ENCODE measurements at places on chromosomes 2 and 18.

DNA sequence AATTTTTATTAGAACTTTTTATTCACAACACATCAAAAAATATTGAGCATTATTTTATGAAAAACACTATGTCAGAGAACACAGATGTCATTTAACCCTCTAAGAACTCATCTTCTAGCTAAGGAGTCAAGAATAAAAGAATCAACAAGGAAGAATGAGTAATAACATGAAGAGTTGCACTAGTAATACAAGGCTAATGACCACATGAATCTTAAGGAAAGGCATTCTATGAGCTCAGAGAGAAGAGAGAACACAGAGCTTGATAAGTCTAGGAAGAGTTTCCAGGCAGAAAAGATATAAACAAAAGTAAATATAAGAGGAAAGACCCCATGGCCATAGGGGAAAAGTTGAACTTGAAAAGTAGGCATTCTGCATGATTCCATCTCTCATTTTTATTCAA, 166.5 kb downstream of the MAIP1 start:
- DNase-seq, result no peak

- no peak for DNase-seq
Measured at GRCh38 chr2:88265352-88266303, 95.5 kb downstream of the THNSL2 start.

- no peak for DNase-seq
Measured at GRCh38 chr2:64104933-64105332, 39.3 kb downstream of the PELI1 start.

- no peak for DNase-seq
Measured at GRCh38 chr2:65199891-65200290, 27.7 kb upstream of the ACTR2 start.

- no peak for DNase-seq
Measured at GRCh38 chr18:61833387-61833786, 59.4 kb downstream of the RNF152 start.

DNA sequence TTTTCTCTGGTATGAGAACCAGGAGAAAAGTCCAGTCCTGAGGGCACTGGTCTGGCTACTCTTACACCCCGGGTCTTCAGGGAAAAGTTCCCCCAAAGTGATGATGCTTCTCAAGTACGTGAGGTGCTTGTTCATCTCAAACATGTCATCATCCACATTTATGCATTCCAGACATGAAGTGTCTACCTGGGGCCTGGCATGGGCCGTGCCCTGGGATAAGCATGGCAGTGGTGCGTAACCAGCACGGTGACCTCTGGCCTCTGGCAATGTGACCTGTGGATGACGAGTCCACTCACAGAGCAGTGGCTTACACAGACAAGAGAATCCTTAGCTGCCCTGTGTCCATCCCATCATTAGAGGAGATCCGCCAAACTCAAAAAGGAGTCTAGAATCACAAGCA, 74.8 kb upstream of the LGALSL start:
- DNase-seq, result no peak

- no peak for DNase-seq
Measured at GRCh38 chr2:149625671-149626070, 38.1 kb upstream of the MMADHC start.

GRCh38 chr2:193695367-193695766, 1500.6 kb upstream of the TMEFF2 start:
- DNase-seq, result no peak

- DNase-seq, result no peak
Measured at GRCh38 chr18:69895066-69896047, 52.3 kb downstream of the CD226 start.

DNA sequence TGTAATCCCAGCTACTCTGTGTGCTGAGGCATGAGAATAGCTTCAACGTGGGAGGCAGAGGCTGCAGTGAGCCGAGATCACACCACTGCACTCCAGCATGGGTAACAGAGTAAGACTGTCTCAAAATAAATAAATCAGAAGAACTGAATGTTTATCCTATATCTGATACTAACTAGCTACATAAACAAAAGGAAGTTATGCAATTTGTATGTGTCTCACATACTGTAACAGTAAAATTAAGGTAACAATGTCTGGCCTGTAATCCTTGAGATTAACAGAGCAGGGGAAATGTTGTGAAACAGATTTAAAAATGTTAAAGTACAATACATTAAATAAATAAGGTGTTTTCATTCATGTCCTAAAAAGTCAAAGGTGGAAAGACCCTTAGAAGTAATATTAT, 150.8 kb downstream of the MEMO1 start:
- DNase-seq, result no peak

DNA sequence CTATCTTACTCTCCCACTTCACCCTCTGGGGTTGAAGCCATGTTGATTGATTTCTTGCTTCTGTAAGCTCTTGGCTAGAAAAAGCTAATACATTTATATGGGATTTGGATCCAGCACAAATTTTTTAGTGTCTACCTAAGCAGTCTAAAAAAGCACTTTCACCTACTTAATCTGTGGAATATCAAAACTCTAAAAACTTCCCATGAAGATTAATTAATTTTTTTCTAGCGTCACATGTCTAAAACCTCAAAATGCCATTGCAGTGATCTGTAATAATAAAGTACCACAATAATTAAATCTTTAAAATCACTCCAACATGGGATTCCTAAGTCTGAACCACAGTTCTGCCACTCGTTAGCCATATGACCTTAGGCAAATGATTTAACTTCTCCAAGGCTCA, 180.1 kb downstream of the EN1 start:
- no peak for DNase-seq

DNA sequence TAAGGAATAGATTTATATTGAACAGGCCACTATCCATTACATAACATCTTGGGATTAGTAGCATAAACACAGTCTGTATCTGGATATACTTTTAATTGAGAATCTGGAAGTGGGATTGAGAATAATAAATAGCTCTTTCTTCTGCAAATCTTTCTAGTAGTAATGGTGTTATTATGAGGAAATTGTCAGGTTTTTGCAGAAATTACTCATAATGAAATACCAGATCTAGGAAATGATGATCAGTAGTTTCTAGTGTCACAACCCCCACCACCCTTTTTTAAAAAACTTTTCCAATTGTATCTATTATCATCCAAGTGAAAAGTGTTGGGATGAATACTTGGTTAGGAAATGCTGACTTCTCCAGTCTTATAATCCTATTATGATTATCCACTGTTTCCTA, 18.7 kb downstream of the NBEAL1 start:
- no peak for DNase-seq

DNA sequence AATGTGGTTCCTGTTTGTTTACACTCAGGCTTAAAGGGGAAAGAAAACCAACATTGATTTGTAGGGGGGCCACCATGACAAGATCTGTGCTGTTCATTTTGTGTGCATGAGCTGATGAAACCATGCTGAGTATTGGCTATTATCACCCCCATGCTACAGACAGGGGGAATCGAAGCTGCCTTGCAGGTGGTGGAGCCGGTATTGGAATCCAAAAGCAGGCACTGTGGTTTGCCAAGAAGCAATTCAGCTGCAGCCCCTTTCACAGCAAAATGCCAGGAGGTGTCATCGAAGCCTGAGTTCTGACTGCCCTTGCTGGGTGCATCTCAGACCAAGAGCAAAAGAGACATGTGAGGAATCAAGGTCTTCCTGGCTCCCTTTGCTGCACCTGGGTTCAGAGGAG, 221.9 kb downstream of the UXS1 start:
- no peak for DNase-seq

GRCh38 chr2:127305990-127306585, 12.1 kb upstream of the ERCC3 start:
- no peak for DNase-seq

DNA sequence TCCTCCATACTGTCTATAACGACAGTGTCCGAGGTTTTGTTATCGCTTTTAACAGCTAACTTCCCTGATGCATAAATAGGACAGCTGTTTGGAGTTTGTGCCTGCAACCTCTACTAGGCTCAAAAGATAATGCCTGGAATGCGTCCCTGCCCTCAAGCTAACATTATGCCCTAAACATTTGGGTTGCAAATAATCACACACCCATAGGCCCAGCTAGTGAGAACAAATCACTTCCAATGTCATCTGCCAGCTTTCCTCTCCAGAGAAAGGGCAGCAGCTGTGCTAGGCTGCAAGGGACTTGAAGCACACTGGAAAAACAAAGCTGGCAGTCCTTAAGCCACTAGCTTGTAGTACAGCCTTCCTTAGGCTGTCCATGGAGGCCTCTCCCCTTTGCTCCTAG, 201.8 kb upstream of the LYPD1 start:
- no peak for DNase-seq

- no peak for DNase-seq
Measured at GRCh38 chr18:70289351-70290312, 787 bp downstream of the SOCS6 start.

DNA sequence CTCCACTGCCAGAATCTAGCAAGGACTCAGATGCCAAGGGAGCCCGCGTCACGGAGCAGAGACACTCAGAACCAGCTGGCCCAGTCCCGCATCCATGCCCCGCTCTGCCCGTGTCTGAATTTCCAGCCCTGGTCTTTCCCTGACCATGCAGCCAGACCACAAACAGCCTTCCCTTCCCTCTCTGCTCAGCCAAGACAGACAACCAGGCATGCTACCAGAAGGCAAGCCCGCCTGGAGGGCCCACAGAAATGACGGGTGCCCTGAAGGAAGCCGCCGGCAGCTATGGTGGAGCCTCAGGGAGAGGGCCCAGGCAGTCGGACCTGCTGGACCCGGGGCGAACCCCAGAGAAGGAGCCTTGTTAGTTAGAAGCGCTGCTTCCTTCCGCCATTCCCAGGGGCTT, 45.1 kb upstream of the MAL start:
- no peak for DNase-seq

- no peak for DNase-seq
Measured at GRCh38 chr18:76380791-76381405, 114.1 kb downstream of the ZNF516 start.

DNA sequence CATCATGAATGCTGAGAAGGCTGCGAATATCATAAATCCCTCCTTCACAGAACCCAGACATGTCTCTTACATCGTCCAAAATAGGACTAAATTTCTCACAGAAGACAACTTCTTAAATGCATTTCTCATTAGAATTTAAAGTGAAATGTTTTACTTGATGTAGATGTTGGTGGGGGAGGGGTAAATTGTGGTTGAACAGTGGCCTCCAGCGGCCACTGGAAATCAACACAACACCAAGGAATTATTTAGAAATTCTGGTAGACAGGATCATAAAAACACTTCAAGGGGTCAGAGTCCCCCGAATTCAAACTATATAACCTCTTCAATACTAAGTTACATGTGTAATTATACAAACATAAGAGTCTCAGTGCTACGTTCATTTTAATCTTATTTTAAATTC, 135.9 kb downstream of the ABCA12 start:
- no peak for DNase-seq

GRCh38 chr2:6977786-6978185, 60.6 kb downstream of the RNF144A start:
- no peak for DNase-seq

Measured in stimulated activated CD8-positive, alpha-beta memory T cell treated with anti-CD3 and anti-CD28 coated beads, Interleukin-4, amount 100 ng/mL, for 1 hour (primary cell).